ENCODE measurements at places on chromosomes 3 and 15.
A peak's percentile ranks its signal among the peaks of the same experiment; 100 is the strongest.

- DNase-seq: no peak
Observed at GRCh38 chr3:186909078-186909853, 21.1 kb upstream of the ST6GAL1 start.

- no peak for DNase-seq
Observed at GRCh38 chr3:135739779-135740178, 225.7 kb upstream of the PPP2R3A start.

GRCh38 chr15:47541562-47541961 lies 175.7 kb upstream of the SEMA6D start:
- no peak for DNase-seq

GRCh38 chr3:13358643-13359042 lies 61.5 kb downstream of the NUP210 start:
- no peak for DNase-seq

DNA sequence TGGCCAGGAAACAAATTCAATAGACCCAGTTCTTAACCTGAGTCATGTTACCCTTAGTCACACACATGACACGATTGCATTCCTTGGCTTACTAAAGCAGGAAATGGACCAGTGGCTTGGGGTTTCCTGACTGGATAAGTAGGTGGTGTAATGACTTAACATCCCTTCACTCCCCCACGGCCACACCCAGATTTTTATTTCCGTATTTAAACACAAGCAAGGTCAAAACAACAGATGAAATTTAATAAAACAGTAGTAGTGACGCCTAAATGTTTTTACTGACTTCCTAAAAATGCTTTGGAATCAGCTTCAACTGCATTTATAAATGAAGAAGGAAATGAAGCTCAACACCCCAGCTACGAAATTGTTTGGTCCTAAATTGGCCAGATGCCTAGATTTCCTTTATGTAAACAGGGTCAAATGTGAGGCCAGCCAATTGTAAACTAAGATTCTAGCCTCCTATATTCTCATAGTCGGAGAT lies 324.3 kb downstream of the CHST2 start:
- no peak for DNase-seq

DNA sequence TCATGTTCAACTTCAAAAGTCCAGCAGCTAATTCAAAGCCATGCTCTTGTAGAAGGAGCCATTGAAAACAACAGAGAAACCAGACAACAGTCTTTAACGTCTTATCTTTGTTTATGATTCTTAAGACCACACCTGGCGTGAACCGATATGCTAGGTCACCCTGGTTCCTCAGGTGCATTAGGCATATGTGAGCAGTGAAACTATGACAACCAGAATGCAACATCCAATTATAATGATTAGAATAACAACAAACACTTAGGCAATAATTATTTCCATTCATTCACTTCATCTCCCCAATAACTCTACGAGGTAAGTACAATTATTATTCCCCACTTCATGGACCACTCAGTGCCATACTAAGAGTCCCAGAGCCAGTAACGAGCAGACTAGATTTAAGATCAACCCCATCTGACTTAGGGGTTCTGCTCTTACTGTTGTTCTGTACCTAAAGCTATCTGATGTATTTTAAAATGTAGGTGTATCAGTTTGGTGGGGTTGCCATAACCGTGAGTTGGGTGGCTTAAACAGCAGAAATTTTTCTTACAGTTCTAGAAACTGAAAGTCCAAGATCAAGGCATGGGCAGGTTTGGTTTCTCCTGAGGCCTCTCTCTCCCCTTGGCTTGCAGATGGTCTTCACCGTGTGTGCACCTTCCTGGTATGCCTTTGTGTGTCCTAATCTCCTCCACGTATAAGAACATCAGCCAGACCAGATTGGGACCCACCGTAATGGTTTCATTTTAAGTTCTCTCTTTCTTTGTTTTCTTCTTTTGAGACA lies 997.8 kb upstream of the CFAP20DC start:
- DNase-seq: no peak

- DNase-seq: peak; percentile 32
Observed at GRCh38 chr3:49841126-49841696, 15.2 kb downstream of the TRAIP start.

DNA sequence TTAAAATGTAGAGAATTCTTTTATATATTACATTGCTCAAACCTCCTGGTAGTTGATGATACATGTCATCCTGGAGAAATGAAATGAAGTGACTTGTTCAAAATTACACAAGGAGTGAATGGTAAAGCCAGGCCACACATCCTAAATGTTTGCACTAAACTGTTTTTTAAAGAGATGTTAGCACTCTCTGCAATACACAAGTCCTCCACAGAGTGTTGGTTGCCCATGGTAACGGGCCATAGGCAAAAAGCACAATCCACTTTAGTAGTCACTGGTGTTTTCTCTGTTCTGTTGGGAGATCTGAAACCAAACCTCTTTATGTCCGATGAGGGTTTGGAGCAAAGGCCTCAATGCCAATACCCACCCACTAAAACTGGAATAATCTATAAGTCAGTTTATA lies 907.4 kb downstream of the NTRK3 start:
- no peak for DNase-seq

DNA sequence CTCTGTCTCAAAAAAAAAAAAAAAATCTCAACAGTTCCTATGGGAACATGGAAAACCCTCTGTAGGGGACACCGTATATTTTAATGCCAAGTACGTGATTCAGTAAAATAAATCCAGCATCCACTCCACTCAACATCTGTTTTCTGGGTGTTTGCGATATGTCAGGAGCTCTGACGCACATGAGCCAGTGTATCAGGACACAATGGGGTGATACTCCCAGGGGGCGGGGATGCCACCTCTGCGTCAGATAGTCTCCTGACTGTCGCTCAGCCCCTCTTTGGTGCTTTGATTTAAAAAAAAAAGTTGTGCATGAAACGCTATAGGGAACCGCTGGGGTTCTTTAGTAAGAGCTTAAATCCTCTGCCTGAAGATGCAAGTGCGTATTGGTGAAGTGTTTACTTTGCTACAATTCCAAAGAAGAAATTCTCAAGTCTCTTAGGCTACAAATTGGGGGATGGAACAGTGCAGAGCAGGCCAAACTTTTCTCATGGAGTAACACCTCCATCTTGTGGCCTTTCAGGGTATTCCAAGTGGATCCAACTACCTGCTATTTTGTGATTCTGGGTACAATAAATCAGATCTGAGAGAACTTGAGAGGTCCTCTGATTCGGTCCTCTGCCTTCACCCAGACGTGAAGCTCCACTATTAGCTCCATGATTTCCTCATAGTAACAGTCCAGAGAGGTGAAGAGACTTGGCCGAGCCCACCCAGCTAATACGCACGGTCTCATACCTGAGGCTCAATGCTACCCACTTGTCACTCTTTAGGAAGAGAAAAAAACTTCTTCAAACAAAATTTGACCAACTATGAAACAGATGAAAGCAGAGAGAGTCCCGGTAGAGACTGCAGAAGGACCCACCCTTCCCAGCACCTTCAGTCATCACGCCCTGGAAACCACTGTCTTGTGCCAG lies 9.3 kb upstream of the NR2E3 start:
- DNase-seq: peak; percentile 44

DNA sequence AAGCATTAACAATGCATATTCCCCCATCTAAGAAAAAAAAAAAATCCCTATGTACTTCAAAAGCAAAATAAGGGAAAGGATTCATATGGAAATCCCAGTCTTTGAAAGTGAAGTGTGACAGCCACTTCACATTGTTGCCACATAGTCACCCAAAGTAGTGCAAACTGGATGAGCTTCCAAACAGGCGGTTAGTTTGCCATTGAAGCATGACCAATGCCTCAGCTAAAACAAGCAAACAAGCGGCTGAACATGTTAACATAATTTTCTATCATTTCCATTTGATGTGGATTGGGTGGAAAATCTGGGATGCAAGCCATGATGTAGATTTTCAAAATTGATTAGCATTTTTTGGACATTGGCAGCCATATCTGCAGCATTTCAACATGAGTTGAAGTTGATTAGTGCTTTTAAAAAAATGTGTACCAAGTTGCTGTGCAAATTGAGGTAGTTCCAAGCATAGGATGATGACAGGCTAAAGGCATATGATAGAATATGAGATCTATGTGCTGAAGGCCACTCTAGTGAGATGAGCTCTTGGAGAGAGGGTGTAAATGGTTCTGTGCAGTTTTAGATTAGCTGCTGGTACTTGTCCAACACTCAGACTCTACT lies 405.2 kb downstream of the NR2F2 start:
- no peak for DNase-seq

DNA sequence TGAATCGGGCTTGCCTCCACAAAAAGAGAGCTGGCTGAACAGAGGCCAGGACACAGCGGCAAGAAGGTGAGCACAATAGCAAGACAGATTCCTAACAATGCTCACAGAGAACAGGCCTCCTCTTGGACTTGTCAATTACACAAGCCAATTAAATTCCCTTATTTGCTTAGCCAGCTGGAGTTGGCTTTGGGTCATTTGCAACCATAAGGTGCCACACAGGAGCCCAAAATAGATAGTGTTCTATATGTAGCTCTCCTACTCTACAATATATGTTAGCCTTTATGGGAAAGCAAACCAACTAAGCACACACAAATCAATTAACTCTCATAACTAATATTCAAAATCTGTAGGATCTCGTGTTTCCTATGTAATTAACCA lies 335.6 kb downstream of the FOXP1 start:
- no peak for DNase-seq

DNA sequence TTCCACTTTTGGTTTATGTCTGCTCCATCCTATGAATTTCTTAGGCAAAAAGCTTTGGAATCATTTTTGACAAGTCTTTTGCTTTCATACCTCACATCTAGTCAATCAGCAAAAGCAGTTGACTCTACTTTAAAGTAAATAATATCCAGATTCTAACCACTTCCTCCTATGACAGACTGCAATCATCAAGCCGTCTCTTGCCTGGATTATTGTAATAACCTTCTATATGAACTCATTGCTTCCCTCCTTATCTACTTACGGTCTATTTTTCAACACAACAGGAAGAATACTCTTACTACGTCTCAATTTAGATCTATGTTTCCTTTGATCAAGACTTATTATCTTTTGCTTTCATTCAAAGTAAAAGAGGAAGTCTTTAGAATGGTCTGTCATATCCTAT lies 20.7 kb downstream of the CLDN1 start:
- DNase-seq: no peak

- DNase-seq: no peak
Observed at GRCh38 chr15:90344662-90345061, 7.4 kb upstream of the ZNF774 start.

GRCh38 chr3:31469385-31469784 lies 63.3 kb upstream of the STT3B start:
- no peak for DNase-seq

- no peak for DNase-seq
Observed at GRCh38 chr3:102114264-102114979, 265.1 kb downstream of the NFKBIZ start.

DNA sequence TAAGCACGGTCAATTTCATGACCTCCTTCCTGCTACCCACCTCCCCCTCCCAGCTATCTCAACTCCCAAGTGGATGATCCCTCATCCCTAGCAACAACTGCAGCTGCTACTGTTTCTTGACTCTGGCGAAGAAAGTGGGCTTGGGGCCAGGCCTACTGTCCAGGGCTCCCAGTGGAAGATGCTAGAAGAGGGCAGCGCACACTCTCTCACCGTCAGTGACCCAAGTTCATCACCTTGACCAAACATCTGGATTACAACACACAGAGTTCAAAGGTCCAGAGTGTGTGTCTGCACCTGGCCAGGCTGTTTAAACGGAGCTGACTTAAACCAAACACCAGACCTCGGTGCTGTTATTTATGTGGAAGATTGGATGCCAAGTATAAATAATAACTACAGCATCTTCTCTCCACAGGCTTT lies 385.6 kb downstream of the SHQ1 start:
- DNase-seq: no peak

GRCh38 chr3:77158730-77159581 lies 119.1 kb downstream of the ROBO2 start:
- DNase-seq: no peak

DNA sequence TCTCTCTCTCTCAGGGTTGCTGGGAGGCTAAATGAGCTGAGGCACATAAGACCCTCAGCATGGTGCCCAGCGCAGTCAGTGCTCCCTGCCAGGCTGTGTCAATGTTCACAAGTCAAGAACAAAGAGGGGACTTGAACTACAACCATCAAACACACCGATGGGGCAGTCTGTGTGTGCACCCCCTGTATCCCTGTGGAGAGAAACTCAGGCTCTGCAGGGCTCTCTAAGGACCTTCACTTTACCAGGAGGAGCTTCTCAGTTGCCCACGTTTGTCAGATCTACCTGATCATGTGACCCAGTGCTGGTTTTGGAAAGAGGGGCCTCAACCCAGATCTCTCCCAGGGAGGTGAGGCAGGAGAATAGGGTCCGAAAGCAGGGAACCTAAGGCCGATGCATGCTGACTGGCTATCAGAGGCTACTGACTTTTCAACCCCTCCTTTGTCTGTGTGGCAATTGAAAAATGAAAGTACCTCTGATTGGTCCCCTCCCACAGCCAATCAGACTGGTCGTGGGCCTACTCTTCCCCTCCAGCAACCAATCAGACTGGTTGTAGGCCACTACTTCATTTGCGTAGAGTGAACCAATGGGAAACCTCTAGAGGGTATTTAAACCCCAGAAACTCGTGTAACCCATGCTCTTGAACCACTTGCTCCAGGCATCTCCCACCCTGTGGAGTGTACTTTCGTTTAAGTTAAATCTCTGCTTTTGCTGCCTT lies 34.0 kb downstream of the RHCG start:
- DNase-seq: no peak

DNA sequence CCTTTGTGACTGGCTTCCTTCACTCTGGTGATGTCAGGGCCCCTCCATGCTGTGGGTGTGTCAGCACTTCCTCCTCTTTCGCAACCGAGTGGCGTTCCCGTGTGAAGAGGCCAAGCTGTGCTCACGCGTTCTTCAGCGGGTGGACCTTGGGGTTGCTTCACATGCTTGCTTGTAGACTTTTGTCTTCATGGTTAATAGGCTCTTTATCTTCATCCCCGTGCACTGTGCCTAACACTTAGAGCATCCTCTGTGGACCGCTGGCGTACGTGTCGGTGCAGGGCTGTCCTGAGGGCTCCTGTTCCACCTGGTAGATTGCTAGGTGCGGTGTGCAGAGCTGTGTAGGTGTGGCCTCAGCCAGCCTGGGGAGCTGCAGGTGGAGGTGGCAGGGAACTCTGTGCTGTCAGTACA lies 182.3 kb downstream of the OR4M2 start:
- no peak for DNase-seq

GRCh38 chr3:37571269-37571668 lies 290.4 kb upstream of the CTDSPL start:
- no peak for DNase-seq

- no peak for DNase-seq
Observed at GRCh38 chr3:50352781-50353180, 2.1 kb downstream of the CYB561D2 start.

DNA sequence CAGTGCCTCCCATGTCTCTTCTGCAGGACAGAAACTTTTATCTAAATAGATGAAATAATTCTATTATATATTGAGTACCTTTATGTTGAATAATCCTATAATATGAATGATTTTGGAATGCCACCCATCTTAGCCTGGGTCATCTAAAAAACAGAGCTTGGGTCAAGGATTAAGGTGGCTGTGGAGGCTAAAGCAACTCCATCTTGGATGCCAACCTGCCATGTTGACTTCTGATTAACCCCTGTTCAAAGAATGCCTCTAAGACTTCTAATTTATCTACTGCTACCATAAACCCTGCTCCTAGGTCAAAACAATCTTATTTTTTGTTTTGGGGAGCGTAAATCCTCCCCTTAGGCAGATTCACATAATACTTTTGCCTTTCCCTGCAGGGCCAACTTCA lies 31.5 kb upstream of the C15orf39 start:
- DNase-seq: no peak

- no peak for DNase-seq
Observed at GRCh38 chr3:99872923-99873254, 55.2 kb downstream of the CMSS1 start.

- no peak for DNase-seq
Observed at GRCh38 chr3:178297740-178298139, 238.5 kb upstream of the KCNMB2 start.
